Kidney capillary endothelial cell (primary cell): ENCODE measurements at places on chromosomes 4 and X.

- DNase-seq: no peak
Measured at GRCh38 chr4:118746251-118746919, 61.2 kb downstream of the METTL14 start.

GRCh38 chr4:138087066-138087719 lies 155.0 kb downstream of the SLC7A11 start:
- no peak for DNase-seq

- no peak for DNase-seq
Measured at GRCh38 chr4:76781698-76782595, 116.0 kb downstream of the SOWAHB start.

- no peak for DNase-seq
Measured at GRCh38 chr4:16129336-16129735, 45.5 kb upstream of the PROM1 start.

- DNase-seq: no peak
Measured at GRCh38 chrX:370244-370962, 16.3 kb downstream of the PPP2R3B start.

GRCh38 chrX:4809571-4809970 lies 1096.1 kb upstream of the PRKX start:
- no peak for DNase-seq

- DNase-seq: no peak
Measured at GRCh38 chr4:87078987-87079486, 141.4 kb downstream of the KLHL8 start.

DNA sequence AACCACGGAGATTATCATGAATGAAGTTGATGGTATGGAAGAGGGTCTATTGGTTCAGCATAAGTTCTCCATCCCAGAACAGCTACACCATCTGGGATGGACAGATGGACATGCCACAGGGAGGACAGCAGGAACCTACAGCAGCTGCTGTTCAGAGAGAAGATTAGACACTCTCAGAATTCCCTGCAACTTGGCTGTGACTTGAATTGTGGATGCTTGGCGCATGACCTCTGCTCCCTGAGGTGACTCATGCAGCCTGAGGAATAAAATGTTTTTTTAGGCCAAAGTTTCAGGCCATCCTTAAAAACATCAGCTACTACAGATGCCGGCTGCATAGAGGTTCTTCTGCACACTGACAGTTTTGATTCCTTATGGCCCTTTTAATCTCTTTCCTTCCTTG lies 97.3 kb downstream of the RS1 start:
- peak; percentile 22 for DNase-seq

DNA sequence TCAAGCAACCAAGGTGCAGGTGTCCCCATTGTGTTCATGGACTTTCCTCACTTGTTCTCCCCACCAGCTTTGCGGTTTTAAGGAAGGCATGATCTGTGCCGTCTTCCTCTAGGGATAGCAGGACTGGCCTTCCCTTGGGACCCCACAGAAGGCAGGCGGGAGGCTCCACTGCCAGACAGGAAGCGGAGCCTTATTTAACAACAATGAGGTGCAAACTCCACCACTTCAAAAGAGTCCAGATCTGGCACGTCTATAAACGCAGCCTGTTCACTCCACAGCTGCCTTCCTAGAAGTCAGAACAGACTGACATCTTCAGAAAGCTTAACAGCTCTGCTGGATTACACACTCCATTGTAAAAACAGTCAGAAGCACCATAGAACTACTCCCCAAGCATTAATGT lies 1.7 kb upstream of the GPR143 start:
- no peak for DNase-seq

DNA sequence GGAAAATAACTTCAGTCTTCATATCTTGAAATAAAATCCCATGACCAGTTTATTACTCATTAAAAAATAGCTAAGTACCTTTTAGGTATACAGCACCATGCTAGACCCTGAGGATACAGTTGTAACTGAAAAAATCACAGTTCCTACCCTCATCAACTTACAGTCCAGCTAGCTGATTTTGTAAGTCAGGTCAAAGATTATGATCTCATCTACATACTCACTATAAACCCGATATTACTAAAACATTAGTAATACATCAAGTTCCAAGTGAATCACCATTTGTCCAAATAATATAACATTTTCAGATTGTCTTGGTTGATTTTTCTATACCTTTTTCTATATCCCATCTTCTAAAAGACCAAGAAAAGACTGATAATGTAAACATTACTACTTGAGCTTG lies 333.9 kb downstream of the INPP4B start:
- no peak for DNase-seq

GRCh38 chr4:25883565-25883964 lies 20.8 kb upstream of the SEL1L3 start:
- DNase-seq: no peak

- no peak for DNase-seq
Measured at GRCh38 chr4:6128221-6128850, 72.0 kb downstream of the JAKMIP1 start.

GRCh38 chrX:13093529-13094140 lies 49.2 kb upstream of the FAM9C start:
- no peak for DNase-seq

DNA sequence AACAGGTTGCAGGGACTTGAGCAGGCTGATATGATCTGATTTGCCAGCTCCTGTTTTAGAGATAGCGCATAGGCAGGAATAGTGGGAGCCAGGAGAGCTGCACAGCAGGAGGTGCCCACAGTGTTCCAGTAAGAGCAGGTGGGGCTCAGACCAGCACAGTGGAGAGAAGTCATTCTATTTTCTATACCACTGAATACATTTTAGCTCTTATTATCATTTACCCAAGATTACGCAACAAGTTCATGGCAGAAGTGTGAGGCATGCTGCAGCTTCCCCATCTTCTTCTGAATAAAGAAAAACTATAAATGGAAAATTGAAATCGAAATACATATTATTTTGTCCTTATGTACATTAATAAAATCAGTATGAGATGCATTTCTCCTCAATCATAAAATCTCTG lies 114.7 kb upstream of the EDNRA start:
- DNase-seq: no peak

- DNase-seq: no peak
Measured at GRCh38 chr4:147528054-147528453, 47.2 kb downstream of the EDNRA start.

- DNase-seq: peak; percentile 59
Measured at GRCh38 chrX:154918060-154918483, 31.9 kb downstream of the F8A1 start.

DNA sequence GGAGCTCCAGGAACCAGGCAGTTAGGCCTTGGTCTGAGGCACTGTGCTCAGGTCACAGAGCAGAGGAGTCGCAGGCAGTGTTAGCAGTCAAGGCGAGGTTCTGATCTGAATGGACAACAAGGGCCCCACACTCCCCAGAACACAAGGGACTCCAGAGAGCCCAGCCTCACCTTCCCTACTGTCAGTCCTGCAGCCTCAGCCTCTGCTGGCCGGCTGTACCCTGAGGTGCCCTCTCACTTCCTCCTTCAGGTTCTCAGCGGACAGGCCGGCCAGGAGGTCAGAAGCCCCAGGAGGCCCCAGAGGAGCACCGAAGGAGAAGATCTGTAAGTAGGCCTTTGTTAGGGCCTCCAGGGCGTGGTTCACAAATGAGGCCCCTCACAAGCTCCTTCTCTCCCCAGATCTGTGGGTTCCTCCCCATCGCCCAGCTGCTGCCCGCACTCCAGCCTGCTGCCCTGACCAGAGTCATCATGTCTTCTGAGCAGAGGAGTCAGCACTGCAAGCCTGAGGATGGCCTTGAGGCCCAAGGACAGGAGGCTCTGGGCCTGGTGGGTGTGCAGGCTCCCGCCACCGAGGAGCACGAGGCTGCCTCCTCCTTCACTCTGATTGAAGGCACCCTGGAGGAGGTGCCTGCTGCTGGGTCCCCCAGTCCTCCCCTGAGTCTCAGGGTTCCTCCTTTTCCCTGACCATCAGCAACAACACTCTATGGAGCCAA lies 26.2 kb downstream of the MAGEA9 start:
- DNase-seq: no peak

DNA sequence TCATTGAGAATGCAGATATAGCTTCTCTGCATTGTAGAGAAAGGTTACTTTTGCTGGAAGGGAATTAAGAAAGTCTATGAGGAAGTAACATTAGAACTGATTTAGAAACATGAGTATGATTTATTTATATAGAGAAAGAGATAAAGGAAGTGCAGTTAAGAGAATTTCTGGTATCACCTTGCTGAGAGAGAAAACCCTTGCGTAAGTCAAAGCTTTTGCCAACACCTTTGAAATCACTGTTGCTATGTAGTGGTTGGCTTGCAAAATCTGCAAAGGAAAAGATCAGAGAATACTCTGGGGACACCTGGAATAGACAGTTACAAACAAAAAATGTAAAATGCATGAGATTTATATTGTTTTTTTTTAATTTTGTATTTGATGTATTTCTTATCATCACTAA lies 137.3 kb upstream of the RXFP1 start:
- no peak for DNase-seq

DNA sequence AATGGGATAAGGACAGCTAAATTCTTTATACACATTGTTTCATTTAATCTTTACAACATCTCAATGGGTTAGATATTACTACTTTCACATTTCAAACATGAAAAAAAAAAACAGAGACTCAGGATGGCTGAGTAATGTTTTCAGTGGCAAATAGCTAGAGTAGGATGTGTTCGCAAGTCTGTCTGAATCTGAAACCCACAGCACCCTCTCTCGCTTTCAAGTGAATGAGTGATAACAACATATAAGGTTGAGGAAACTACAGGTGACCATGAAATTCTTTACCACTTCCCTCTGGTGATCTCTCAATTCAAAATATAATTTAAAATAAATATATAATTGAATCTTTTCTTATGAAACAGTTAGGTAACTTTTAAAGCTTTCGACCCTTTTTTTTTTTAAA lies 162.6 kb downstream of the PRR32 start:
- no peak for DNase-seq

DNA sequence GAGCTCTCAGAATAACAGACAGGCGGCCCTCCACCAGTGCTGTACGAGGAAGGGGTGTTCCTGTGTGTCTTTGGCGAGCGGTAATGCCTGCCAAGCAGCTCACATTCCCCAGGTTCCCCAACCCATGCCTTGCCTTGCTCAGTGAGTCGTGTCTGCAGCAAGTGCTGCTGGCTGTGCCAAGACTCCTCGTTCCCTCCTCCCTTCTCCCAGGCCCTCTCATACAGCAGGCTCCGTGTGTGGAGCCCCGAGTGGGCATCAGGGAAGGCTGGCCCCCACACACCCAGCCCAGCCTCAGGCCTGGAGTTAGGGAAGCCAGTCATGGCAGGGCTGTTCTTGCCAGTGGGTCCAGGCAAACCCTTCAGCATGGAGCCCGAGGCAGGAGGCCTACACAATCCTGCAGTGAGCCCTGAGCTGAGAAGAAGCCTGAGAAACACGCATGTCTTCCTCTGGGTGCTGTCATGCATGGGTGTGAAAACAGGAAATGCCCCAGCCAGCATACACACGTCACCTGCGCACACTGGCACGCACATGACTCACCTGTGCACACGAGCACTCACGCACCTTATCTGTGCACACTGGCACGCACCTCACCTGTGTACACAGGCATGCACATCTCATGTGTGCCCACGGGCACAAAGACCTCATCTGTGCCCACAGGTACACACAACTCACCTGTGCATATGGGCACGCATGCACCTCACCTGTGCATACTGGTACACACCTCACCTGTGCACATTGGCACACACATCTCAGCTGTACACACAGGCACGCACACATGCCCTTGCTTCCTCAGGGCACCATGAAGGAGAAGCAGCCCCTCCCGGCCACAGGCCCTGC lies 238.7 kb downstream of the DHRSX start:
- DNase-seq: no peak

DNA sequence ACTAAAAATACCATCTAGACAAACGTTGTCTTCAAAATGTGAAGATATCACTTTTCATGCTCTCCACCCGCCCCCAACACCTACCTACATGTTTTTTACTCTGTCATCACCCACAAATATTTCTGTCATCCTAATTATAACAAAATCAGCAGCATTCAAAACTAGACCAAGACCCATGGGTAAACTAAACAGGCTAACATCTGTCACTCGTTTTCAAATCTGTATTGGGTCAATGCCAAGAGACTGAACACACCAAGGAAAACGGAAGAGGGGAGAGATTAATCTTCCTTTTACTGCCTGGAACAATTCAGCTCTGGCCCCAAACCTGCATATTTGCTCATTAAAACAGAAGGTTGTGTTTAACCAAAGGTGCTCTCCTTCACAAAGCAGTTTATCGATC lies 17.5 kb downstream of the FAM184B start:
- no peak for DNase-seq

- no peak for DNase-seq
Measured at GRCh38 chrX:153635788-153636668, 11.0 kb upstream of the DUSP9 start.

GRCh38 chrX:115268421-115268820 lies 21.1 kb upstream of the LUZP4 start:
- DNase-seq: no peak

DNA sequence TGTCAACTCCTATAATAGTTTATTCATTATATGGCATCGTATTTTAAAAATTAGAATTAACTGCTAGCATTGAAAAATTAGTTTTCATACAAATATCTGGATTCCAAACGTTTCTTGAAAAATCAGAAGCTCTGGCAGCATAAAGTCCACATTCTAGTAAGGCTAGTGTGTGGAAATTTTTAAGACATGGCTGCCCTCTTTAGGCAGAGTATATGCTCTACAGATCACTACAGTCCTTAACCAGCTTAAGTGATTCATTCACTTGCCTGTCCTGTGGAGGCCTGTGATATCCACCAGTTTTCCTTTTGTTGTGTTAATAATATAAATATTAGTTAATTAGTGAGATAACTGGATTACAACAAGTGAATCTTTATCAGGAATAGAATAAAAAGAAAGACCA lies 287.2 kb downstream of the OPHN1 start:
- DNase-seq: peak; percentile 30

DNA sequence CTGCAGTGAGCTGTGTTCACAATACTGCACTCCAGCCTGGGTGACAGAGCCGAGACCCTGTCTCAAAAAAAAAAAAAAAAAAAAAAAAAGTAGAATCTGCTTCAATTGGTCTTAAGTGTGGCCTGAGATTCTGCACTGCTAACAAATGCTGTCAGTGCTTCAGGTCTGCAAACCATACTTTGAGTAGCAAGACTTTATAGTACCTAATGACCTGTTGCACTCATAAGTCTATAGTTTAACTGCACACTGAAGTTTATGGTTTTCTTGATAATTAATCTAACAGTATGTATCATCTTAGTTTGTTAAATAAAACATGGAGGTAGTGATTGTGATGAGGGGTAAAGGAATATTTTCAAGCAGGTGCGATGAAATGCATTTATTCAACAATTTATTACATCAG lies 135.6 kb downstream of the STAG2 start:
- no peak for DNase-seq
